ENCODE measurements at places on chromosomes 2 and 18.

DNA sequence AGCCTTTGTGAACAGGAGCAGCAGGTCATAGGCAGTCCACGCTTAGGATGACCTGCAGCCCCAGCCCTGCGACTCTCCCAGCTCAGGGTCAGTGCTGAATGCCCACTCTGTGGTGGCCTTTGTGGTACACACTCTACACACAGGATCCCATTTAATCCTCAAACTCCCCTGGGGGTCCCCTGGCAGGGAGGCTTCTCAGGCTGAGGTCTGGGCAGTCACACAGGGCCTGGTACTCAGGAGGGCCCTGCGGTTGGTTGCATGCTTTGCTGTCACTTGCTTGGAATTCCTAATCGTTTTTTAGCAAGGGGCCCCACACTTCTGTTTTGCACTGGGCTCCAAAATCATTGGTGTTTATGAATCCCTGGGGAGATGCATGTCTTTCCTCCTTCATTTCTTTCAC lies 113.0 kb downstream of the EML6 start:
- no peak for DNase-seq

DNA sequence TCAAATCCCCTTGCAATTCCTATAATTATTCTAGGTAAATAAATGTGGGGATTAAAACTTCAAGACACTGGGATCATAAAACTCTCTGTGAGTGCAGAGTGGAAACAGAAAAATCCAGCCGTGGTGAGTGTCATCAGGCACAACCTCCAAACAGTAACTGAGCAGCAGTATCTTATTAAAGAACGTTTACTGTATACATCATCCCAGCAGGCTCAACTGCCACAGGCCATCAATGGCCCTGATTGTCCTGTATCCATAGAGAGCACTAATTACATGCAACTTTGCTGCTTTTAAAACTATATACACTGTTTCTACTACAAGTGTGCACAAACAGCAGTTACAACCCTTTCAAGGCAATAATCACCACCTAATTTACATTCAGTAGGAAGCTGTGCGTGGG lies 23.9 kb downstream of the GAREM1 start:
- no peak for DNase-seq

DNA sequence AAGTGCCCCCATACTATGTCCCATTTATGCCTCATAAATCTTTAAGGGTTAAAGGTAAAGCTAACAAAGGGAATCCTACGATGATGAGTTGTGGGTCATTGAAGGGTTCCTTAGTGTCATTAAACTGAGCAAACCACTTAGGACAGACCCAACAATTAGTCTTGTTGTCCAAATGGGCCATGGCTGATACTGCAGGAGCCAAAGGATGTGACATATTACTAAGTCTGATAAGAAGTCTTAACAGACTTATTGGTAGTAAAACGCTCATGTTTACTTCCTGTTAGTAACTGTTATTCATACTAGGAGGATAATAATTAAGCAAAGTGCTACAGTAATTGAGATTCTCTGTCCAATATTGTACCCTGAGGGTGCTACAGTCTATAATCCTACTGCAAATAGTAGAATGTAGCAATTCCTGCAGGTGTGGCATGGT lies 96.8 kb downstream of the PTPN4 start:
- no peak for DNase-seq

- no peak for DNase-seq
Measured at GRCh38 chr18:38520786-38521185, 955.2 kb upstream of the CELF4 start.

DNA sequence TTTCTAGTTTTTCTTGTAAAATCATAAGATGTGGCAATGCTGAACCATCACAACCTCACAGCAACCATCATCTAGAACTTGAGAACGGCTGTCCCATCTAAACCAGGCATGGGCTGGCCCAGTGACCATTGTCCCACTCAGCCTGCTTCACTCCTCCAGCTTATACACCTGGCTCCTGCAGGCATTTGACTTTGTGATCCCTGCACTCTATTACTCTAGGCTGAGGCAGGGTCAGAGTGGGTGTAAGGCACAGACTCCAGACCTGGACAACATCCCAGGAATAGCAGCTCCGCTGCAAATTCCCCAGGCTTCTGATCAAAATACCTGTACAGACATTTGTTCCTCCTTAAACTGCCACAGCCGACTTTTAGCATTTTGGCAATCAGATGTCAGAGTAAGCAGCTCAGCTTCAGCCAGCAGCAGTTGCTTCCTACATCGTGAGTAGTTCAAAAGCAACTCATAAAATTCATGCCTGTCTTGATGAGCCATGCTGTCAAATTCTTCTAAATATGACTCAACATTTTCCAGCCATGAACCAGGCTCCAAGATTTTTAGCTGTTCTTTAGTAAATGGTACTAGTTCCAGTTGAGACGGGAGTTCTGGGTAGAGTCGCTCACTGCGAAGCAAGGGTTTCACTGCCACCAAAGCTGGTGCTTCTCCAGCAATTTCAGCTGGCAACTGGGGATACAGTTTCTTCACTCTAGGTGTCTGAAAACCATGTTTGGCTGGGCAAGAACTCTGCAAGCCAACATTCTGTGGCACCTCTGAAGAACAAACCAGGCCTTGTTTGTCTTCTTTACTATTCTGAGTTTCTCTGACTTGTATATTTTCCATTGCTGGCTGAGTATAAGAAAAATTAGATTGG lies 12.8 kb downstream of the EPG5 start:
- no peak for DNase-seq

GRCh38 chr18:34857320-34857719 lies 147.2 kb downstream of the DTNA start:
- DNase-seq = no peak

GRCh38 chr2:25714740-25715139 lies 41.4 kb upstream of the DTNB start:
- no peak for DNase-seq

GRCh38 chr2:104945121-104945520 lies 91.2 kb downstream of the POU3F3 start:
- DNase-seq = no peak

Data from stimulated activated CD8-positive, alpha-beta memory T cell treated with anti-CD3 and anti-CD28 coated beads, Interleukin-15, amount 100 ng/mL, for 1 hour (primary cell).